Mucosa of descending colon (tissue), 3 donors: ENCODE measurements at places on chromosomes 6 and 20.

- DNase-seq = no peak
Measured at GRCh38 chr6:136318676-136319075, 29.0 kb upstream of the BCLAF1 start.

DNA sequence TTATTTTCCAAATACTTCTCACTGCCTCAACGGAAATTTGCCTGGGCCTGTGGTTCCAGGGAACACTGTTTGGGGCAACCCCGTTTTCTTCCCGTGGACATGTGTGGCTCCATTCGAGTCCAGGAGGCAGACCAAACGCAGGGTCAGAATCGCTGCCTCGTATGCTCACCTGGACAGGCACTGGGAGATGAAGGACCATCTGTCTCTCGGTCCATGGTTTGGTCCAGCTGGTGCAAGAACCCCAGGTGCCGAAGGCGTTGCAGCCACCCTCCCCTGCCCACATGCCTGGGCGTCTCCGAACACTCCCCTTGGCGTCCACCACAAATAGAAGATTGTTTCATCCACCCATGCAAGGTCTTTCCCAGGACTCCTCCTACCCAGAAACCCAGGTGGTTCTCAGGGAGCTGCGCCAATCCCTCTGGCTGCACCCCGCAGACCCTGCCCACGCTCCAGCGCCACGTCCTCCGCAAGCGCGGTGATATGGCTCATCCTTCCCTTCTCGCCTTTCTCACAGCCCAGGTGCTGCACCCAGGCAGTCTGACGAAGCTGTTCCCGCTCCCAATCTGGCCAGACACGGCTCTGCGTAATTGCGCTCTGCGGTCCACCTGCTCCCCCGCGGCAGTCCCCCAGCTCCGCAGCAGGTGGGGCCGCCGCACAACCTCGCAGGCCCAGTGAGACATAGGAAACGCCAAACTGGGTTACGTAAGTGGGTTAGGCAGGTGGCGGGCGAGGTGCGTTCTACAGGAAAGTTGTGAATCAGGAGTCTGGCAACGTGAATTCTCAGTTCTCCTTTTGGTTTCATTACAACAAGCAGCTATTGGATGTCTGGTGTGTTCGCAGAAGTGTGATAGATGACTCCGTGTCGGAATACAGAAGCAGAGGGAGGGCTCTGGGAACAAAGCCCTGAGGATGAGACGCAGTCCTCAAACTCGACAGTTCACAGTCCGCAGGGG lies 146.2 kb upstream of the ECI2 start:
- DNase-seq = peak; percentile 65

DNA sequence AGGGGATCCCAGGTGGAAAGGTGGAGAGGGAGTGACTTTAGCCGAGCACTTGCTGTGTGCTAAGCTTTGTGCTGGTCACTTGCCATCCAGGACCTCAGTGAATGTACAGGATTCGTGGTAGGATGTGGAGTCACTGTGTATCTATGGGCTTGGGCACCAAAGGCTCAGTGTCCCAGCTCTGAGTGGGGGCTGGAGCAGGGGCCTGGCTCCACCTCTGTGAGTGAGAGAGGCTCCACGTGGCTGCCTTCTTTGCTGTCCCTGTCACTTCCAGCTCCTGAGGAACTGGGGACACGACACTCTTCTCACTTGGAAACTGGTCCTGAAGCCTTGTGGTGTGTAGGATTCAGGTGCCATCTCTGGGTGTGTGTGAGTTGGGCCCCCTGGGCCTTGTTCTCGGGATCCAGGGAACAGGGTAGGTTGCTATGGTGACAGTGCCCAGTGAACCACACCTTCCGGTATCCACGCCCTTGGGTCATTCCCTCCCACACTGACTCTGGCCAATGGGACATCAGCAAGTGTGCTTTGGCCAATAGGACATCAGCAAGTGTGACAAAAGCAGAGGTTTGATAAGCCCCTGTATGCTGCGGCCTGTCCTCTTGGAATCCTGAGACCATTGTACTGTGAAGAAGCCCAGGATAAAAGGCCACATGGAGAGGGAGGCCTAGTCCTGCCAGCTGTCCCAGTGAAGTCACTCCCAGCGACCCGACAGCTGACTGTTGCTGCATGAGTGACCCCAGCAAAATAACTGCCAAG lies 87.7 kb downstream of the CDH22 start:
- no peak for DNase-seq

DNA sequence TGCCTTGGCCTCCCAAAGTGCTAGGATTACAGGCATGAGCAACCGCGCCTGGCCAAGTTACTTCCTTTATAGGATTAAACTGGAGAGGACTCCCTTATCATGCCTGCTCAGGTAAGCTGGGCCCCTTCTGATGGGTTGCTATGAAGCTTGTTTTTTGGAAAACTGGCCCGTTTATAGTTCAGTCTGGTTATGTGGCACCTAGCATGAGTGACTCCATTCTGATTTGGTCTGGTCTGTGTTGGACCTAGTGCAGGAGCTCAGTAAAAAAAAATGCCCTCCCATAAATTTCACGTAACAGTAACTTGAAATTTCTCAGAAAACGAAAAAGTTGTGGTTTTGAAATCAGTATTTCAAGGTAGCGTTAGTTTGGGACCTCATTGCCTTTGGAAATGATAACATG lies 448.4 kb downstream of the HACE1 start:
- DNase-seq = no peak

- no peak for DNase-seq
Measured at GRCh38 chr6:127547215-127547614, 28.1 kb upstream of the MTCL3 start.

DNA sequence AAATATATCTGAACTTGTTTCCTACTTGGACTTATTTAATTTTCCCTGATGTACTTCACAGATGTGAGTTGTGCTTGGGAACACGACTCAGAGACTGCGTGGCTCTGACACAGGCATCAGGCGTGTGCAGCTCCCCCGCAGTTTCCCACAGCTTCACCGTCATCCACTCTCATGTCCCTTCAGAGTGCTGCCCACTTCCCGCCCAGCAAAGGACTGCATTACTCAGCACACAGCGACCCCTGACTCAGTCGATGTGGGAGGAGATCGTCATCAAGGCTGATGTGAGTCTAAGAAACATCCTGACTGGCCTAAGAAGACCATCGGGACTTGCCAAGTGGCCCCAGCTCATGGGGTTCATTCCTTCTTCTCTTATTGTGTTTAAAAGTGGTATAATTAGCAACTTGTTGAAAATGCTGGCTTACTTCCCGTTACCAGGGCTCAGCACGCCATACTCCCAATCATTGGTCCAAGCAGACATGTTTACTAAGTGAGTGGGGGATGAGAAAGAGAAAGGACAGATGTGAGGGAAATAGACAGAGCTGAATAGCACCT lies 539.4 kb upstream of the JARID2 start:
- DNase-seq = peak; percentile 64

DNA sequence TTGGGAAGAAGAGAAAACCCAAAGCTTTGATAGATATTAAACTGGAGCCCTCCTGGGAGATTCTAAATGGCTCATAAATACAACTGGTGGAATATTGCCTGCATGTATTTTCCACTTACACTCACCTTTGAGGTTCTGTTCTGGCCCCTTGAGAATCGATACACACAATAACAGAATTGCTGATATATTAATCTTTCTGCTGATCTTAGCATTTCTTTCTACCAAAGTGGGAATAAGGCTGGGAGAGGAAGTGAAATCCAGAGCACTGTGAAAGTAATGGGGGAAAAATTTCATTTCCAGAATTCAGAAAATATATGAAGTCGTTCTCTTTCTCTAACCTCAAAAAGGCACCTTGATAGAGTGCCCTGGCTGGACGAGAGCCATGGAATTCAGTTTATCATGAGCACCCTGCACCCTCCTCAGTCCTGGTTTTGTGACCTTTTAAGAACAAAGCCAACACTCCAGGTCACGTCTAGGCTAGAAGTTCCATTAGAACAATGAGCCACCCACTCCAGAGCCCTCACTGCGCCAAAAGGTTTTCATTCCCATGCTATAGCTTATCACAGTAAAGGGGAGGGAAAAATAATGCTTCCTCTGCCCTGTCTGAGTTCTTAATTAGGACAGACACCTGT lies 244.5 kb downstream of the CD83 start:
- no peak for DNase-seq

DNA sequence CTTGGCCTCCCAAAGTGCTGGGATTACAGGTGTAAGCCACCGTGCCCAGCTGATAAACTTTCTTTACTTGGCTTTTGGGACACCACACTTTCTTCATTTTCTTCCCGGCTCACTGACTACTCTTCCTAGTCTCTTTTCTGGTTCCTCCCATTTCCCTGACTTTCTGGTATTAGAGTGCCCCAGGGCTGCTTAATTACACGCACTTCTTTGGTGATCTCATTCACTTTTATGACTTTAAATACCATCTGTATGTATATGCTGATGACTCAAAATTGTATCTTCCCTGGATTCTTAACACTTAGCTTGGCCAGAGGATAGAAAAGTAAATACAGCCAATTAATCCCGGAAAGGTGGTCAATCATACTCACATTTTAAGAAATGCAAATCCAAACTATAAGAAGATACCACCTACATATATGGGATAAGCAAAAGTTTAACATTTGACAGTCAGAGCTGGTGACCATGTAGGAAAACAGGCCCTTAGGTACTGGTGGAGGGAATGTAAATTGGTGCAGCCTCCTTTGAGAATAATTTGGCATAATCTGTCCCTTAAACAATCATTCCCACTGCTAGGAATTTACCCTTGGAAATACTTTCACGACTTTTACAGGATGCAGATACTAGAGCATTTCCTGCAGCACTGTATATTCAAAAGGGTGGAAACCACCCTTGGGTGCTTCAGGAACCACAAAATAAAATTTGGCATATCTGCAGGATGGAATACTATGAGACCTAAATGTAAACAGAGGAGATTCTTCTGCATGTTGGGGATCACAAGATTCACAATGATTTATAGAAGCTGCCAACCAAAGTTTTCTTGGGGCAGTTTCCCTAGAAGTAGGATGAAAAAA lies 9.4 kb upstream of the NANP start:
- DNase-seq = no peak

GRCh38 chr20:50294164-50295088 lies 103.8 kb downstream of the CEBPB start:
- DNase-seq = peak; percentile 22

DNA sequence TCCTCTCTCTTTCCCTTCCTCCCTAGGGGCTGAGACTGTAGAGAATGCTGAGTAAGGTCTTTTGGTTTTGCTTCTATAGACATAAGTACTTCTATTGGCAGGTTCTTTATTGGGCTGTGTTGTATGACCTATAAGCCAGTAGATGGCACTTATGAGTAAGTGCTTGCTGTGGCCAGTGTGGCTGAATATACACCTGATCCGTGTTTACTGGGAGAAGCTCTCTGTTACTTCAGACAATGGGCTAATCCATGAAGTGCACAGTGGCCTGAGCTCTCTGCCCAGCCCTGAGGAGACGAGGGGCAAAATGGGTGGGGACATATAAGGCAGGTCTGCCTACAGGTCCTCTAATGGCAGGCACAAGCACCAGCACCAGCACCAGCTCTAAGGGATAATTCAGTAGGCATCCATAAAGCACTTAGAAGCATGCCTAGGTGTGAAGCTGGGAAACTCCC lies 610.3 kb downstream of the RNF144B start:
- peak; percentile 7 for DNase-seq

DNA sequence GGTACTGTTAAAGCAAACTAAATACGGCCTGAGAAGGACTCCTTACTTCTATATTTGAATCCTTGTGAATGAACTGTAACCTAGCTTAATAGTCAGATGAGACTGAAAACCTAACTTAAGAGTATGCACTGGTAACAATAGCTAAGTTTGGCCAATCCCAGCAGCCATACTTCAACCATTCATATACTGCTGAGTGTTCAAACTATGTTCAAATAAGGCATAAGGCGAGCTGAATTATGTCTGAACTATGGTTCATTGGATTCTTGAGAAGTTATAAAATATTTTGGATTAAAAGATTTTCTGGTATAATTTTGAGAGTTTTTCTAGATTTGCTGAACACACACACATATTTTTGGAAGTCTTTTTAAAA lies 2.2 kb downstream of the SMPDL3A start:
- no peak for DNase-seq

DNA sequence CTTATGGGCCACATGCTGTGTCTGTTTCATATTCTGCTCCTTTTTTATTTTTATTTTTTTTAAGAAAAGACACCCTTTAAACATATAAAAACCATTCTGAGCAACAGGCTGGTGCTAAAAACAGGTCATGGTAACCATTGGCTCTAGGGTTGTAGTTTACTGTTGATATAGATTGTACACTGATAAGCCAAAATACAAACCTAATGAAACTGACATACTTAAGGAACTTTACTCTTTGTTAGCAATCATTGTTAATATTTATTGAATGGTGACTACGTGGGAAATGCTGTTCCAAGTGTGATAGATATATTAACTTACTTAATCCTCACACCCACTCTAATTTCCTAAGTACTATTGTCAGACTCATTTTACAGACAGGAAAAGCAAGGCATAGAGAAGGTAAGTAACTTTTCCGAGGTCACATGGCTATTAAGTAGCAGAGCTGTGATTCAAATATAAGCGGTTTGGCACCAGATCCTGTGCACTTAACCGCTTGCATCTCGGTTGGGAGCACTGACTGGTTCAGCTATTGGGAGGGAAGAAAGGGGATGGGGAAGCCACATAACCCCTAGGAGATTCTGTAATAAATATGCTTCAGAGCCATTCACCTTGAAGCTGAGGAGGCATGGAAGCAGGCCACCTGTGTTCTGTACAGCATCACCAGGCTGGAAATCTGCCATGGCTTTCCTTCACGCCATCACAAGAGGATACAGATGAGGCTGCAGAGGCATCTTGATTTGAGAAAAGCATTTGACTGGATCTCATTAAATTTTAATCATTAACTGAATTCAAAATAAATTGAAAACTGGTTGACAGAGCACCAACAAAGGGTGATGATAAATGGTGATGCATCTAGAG lies 4.9 kb downstream of the TRAF3IP2 start:
- no peak for DNase-seq

- no peak for DNase-seq
Measured at GRCh38 chr6:140208286-140208685, 833.8 kb upstream of the CITED2 start.

DNA sequence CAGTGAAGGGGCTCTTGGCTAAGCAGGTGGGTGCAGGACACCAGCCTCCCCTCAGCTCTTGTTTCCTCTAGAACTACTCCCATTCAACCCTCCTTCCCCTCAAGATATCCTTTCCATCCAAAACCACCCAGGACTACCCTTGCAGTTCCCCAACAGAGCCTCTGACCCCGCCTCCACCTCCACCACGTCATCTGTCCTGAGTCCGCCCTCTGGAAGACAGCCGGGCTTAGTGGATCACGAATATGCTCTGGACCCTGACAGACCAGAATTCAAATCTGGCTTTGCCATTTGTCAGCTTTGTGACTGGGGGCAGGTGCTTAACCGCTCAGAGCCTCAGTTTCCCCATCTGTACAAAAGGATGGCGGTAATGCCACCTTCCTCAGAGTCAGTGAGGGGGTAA lies 31.4 kb downstream of the TFEB start:
- DNase-seq = no peak

DNA sequence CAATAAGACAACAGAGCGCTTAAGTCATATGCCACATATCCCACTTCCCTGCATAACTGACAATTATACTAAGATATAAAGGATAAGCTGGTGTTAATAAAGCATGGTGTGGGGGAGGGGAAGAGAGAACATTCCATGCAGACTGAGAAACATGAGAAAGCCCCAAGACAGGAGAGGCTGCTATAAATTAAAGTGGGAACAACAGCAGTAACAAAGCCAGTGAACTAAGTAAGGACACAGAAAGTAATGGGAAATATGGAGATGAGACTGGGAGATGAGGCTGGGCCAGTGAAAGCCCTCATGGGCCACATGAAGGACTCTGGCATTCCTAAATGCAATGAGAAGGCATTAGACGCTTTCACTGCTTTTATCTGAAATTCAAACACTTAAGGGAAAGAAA lies 41.3 kb downstream of the SESN1 start:
- no peak for DNase-seq
